ENCODE measurements at places on chromosomes 12 and 14. TPM values are rescaled to one million over a fixed set of nuclear protein-coding genes. Genes with fewer than 3 reads are reported as not detected.

The SAMD15 gene
- total RNA-seq = 5.7 TPM

The RNASE7 gene
- total RNA-seq = not detected

The PLEKHG7 gene
- not detected for total RNA-seq

The KCNA5 gene
- 0.09 TPM for total RNA-seq

The KRT72 gene
- not detected for total RNA-seq

The ADAMTS20 gene
- 1.1 TPM for total RNA-seq

The MFAP5 gene
- not detected for total RNA-seq

The KLRK1 gene
- total RNA-seq = not detected

Measured in endodermal cell (in vitro differentiated cells).